ENCODE measurements at places on chromosomes 11 and 22.

DNA sequence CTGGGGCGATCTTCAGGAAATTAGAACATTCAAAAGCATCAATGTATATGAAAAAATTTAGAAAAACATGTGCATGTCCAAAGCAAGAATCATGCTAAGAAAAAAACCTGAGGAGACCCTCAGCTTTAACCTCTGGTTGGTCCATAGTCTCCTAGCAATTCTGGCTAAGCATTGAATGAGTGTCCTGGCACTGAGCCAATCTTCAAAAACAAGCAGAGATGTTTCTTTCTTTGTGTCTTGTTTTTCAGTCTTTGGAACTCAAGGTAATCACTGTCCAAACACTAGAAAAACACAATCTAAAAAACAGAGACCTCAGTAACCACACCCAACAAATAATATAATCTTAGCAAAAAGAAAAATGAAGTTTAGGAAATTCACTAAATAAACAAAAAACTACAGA lies 205.4 kb upstream of the CARD18 start:
- no peak for DNase-seq

- DNase-seq, result no peak
Measured at GRCh38 chr22:49881856-49882255, 28.2 kb downstream of the ZBED4 start.

GRCh38 chr22:41992496-41992895 lies 6.1 kb upstream of the WBP2NL start:
- DNase-seq, result no peak

GRCh38 chr11:898143-898511 lies 12.5 kb downstream of the CHID1 start:
- no peak for DNase-seq

- DNase-seq, result no peak
Measured at GRCh38 chr22:36573815-36574363, 44.9 kb upstream of the EIF3D start.

GRCh38 chr22:27835446-27835845 lies 33.9 kb upstream of the MN1 start:
- DNase-seq, result no peak

- peak; percentile 40 for DNase-seq
Measured at GRCh38 chr11:7575841-7576725, 62.3 kb downstream of the PPFIBP2 start.

DNA sequence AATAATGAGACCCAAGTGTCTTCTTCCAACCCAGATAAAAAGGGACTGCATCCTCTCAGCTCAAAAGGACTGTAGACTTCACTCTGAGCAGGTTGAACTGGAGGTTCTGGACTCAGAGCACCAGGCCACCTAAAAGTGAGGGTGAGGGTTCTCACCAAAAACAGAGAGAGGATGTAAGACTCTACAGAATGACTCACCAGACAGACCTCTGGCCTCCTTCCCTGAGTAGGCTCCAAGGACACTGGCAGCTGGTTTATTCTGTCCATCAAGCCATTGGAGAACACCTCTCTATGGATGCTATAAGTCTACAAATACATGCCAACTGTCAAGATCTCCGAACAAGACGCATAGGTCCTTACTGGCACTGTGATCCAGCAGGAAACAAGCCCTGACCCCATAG lies 27.2 kb downstream of the FEZ1 start:
- no peak for DNase-seq

DNA sequence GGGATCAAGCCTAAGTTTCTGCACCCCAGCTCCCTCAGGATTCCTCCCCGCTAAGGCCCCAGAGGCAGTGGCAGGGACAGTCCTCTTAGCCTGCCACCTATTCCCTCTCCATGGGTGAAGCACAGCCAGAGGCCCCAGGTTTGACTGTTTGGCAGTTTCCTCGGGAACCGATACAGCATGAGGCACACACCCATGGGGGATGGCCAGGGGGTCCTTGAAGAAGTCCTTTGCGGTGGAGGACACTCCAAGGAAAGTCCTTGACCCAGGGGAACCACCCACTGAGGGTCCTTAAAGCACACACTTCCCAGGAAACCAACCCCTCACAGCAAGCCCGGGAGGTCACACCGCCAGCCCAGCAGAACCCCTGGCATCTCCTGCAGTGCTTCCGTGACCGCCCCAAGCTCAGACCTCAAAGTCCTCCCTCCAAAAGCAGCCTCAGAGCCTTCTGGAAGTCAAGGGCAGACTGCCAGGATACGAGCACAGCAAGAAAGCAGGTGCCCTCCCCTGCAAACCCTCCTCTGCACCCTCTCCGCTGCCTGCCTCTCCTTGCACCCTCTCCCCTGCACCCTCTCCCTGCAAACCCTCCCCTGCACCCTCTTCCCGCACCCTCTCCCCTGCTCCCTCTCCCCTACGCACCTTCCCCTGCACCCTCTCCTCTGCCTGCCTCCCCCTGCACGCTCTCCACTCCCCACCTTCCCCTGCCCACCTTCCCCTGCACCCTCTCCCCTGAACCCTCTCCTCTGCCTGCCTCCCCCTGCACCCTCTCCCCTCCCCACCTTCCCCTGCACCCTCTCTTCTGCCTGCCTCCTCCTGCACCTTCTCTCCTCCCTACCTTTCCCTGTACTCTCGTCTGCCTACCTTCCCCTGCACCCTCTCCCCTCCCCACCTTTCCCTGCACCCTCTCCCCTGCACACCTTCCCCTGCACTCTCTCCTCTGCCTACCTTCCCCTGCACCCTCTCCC lies 1.4 kb downstream of the SIGIRR start:
- no peak for DNase-seq

DNA sequence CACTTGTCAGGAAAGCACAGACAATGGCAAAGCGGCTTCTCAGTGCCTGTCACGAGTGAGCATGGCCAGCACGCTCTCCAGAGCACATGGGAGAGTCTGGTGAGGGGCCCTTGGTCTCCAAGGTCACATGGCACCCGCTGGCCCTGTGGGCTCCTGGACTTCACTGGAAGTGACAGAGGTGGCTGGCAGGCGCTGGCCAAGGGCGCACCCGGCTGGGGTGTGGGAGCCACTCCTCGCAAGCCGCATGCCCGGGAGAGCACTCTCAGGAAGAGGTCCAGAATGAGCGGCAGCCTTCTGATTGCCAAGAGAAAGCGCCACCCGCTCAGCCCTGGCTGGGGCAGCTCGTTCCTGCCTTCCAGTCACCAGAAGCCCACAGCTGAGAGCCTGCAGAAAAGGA lies 17.1 kb upstream of the MOB2 start:
- no peak for DNase-seq

GRCh38 chr22:47292546-47293320 lies 530.3 kb downstream of the TBC1D22A start:
- no peak for DNase-seq

GRCh38 chr11:64492561-64492960 lies 98.5 kb upstream of the SLC22A12 start:
- no peak for DNase-seq

- no peak for DNase-seq
Measured at GRCh38 chr11:128116885-128117284, 470.5 kb downstream of the ETS1 start.

DNA sequence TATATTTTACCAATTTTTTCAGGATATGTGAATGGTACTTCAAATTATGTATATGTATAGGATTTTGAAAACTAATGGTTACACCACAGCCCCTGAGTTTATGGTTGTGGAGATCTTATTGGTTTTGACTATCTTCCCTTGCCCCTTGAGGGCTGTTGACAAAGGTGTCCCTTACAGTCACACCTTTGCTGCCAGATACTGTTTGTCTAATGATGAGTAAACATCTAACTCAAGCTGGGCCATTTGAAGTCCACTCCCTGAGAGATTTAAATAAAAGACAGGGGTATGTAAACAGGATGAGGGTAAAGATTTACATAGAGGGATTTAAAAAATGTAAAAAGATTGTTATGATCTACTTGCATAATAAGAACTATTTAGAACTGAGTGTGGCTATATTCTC lies 38.9 kb upstream of the LUZP2 start:
- DNase-seq, result no peak

- no peak for DNase-seq
Measured at GRCh38 chr11:73388265-73389133, 12.3 kb downstream of the RELT start.

DNA sequence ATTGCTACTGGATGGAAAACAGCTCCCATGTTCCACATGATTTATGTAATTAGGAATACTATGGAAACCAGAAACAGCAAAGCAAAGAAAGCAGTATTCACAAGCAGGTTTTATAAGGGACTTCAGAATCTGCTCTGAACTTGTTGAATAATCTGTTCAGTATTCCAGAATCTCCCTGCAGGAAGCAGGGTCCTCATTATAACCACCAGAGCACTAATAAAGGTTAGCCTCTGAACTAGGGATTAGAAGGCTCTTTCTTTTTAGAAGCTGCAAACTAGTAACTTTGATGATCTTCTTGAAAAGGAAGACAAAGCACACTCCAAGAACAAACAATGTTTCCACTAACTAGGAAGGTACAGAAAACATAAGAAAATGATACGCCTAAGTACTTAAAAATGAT lies 125.8 kb downstream of the DCDC1 start:
- no peak for DNase-seq

DNA sequence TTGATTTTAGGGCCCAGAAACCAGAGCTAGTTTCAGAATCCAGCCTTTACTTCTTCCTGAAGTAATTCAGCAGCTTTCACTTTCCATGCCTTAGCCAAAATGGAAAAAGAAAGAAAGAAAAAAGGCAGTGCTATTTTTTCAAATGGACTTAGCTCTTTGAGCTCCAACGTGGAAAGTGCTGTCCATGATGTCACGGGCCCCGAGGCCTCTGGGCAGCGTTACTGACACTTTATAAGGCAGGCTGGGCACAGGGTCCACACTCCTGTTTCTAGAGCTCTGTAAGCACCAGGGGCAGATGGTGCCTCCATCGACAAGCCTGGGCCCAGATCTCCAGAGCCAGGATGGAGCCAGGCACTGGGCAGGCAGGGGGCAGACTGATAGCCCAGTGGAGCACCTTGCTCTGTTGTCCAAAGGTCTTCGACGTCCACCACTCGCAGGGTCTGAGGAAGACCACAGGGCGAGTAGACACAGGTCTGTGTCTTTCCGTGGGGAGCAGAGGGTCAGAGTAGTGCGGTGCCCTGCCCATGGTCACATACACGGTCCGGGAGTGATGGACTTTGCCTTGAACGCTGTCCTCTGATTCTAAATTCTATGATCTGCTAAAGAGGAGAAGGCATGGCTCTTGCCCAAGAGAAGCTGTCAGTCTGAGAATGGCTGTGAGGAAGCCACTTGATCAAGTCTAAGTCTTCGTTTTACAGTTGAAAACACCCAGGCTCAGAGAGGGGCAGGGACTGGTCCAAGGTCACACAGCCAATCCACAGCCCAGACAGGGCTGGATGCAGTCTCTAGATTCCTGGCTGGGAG lies 22.0 kb upstream of the WNT11 start:
- no peak for DNase-seq

DNA sequence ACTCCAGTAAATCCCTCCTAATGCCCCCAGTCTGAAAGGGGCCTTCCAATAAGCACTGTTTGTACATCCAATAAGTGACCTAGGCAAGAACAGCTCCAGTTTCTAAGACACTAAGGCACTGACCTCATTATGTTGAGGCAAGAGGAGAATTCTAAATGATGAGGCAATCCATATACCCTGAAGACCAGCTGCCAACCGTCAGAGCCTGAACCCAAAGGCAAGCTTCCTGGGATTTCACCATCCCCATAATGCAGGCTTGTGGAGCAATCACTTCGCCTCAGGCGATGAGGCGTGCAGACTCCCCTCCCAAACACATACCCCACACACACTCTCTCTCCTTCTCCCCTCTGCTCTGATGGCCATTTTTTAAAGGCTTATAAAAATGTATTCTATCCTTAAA lies 49.5 kb downstream of the LGR4 start:
- no peak for DNase-seq

GRCh38 chr22:28892175-28892731 lies 8.9 kb downstream of the ZNRF3 start:
- no peak for DNase-seq

DNA sequence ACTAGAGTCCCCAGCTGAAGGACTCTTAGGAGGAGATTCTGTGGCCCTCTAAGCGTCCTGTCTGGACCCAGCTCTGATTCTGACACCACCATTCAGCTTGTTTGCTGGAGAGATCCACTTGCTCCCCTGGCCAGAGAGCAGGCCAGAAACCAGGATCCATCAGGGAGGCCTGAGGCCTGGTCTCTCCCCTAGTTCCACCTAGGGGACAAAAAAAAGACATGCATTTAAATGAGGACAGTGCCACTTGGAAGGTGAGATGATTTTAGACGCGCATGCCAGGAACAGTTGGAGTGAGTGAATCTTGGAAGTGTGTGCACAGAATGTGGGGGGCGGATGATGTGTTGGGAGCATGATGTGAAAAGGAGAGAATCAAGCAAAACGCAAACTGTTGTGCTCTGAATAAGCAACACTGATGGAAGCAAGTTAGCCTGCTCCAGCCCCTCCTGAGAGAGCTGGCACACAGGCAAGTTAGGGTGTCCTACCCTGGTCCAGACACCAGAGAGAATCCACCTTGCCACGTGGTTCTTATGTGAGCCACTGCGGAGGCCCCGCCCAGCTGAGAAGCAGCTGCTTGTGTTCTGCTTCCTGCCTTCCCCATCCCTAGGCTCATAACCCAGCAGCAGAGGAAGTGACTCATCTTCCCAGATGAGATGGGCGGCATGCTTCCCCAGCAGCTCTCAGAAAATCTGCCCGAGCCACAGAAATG lies 8.0 kb upstream of the SLCO2B1 start:
- peak; percentile 84 for DNase-seq

DNA sequence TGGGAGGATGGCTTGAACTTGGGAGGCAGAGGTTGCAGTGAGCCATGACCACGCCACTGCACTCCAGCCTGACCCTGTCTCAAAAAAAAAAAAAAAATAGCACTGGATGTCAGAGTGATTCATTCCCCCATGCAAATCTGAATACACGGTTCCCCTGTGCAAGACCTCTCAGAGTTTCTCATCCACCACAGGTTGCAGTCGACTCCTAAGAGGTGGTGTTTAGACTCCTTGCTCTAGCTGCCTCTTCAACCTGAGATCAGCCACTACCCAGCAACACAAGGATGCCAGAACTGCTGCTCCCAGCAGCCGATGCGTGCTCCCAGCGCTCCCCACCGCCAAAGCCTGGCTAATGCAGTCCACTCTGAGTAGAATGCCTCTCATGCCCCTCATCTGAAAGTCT lies 97.5 kb downstream of the PARVA start:
- no peak for DNase-seq

- no peak for DNase-seq
Measured at GRCh38 chr22:35174401-35175038, 82.8 kb upstream of the HMGXB4 start.

DNA sequence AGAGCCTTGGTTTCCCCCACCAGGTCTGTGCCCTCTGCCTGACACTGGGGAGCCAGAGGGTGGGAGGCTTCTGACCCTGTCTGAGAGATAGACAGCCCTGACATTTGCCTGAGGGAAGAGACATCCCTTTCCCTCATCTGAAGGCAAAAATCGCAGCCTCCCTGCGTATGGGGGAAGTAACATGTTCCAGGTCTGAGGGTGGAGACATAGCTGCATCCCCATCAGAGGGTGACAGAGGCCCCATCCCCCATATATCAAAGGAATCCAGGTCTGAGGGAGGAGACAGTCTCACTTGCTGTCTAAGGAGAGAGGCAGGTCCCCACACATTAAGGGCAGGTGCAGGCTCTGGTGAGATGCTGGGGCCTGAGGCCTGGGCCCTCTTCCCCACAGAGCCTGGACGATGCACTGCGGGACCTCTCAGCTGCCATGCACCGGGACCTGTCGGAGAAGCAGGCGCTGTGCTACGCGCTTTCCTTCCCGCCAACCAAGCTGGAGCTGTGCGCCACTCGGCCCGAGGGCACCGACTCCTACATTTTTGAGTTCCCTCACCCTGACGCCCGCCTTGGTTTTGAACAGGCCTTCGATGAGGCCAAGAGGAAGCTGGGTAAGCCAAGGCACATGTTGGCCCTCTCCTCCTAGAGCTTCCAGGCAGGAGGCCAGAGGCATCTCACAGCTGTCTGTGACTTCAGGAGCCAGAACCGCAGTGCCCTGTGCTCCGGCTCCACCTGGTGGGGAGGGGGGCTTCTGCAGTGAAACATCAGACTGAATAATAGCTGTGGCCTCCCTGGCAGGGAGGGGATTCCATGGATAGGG lies 16.1 kb upstream of the RELT start:
- peak; percentile 57 for DNase-seq
